ENCODE measurements at places on chromosomes 16 and 17. TPM values are rescaled to one million over a fixed set of nuclear protein-coding genes. Genes with fewer than 3 reads are reported as not detected.

DNA sequence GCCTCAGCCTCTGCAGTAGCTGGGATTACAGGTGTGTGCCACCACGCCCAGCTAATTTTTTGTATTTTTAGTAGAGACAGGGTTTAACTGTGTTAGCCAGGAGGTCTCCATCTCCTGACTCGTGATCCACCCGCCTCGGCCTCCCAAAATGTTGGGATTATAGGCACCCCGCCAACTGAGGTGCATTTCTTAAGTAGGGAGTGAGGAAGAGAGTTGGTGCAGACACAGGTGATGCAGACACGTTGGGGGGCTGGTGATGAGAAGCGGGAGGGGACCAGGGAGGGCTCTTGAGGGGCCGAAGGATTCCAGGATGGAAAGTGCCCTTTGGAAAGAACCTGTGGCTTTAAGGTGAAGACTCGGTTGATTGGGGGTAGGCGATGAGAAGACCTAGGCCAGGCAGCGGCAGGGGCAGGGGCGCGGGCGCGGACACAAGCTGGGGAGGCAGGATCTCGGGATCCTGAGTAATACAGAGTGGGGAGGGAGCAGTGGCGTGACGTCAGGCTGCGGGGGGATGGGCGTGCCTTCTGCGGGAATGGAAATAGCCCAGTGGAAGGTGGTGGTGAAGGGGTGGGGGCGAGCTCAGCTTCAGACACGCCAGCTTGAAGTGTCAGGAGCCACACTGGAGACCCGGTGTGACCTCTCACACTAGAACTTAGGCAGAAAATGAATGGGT is 2.5 kb upstream of the ATP6V0C start:
- peaks cover 69% of the 10 kb centered on the region for H3K4me1 ChIP-seq
- H3K27me3 ChIP-seq = no peaks in the 10 kb centered on the region
- H3K4me3 ChIP-seq = no peak overlapping the region
- peak; percentile 67 for DNase-seq
- peak overlapping the region; percentile 38 for H3K27ac ChIP-seq
- peaks cover 6% of the 10 kb centered on the region for H3K36me3 ChIP-seq

DNA sequence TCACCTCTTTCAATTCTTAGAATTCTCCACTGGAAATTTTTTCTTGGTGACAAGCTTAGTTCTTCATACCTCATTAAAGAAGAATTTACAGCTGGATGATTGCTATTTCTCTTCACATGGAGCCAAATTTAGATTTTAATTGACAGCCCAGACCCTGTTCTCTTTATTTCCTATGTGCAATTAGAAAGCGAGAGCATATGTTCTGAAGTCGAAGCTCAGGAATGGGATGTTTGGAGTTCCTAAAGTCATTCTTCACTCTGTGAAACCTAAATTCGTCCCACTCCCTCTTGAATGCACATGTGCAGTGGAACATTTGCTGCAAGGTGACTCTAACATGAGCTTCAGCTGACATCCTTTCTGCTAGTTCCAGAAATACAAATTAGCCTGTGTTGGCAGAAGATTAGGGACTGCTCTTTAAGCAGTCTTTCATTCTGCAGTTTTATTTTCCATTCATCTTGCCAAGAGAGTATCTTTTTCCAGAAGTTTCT is 129.3 kb upstream of the KCNJ16 start:
- H3K27ac ChIP-seq = peak overlapping the region; percentile 36
- no peaks in the 10 kb centered on the region for H3K27me3 ChIP-seq
- peaks cover 10% of the 10 kb centered on the region for H3K4me1 ChIP-seq
- no peak overlapping the region for H3K4me3 ChIP-seq
- DNase-seq = peak; percentile 98

DNA sequence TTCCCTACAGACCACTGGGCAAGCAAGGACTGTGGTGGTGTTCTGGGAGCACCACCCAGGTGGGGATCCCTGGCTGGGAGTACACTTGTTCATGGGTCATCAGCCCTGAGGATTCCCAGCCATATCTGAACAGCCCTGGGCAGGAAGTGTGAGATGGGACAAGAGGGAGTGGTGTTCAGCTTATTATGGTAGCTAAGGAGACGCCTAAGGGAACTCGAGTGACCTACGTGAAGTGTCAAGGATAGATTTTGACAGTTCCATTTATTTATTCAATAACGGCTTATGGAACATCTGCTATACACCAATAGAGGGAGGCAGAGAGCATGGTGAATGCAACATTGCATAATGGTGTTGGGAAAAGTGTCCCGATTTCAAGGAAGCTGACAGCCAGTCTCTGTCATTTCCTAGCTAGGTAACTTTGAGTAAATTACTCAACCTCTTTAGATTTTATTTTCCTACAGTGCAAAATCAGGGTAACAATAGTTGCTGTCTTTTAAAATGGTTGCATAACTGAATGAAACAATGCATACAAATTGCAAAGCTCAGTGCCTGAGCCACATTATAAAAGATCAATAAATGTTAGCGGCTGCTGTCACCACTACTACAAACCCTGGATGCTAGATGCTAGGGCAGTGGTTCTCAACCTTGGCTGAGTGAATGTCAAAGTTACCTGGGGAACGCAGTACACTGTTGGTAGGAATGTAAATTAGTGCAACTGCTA is 534.1 kb downstream of the GRIN2A start:
- H3K36me3 ChIP-seq = no peaks in the 10 kb centered on the region
- H3K4me3 ChIP-seq = no peak overlapping the region
- no peaks in the 10 kb centered on the region for H3K4me1 ChIP-seq

DNA sequence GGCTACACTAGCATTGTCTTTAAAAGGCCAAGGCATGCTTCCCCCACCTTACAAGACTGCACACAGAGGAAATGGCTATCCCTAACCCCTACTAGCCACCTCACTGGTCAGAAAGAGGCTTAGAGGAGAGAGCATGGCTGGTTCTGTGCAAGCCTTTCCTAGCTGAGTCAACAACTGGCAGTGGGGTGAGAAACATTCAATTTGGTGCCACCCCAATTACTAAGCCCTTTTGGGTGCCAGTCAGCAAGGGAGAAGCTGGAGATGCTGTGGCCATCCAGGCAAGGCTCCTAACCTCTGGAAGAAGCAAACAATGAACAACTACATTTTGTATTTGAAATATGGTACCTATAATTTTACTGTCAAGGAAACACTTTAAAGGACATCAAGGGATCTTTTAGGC is 4.7 kb upstream of the KAT7 start:
- no peak for DNase-seq
- no peaks in the 10 kb centered on the region for H3K27me3 ChIP-seq
- peaks cover 22% of the 10 kb centered on the region for H3K4me1 ChIP-seq

DNA sequence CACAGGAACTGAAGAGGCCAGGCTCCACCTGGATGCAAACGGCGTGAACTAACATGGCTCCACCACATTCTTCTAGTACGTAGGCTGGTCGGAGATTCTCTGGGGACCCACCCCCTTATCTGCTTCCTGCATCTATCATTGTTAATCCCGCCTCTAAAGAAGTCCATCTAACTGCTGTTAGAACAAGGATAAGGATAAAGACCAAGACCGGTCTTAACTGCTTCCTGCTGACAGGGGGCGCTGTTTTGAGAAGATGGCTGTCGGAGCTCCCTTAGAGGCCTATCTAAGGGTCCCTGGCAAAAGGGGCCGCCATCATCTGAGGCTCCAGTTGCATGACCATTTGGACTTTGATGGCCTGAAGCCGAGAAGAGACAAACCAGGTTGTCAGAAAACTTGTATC is 25.8 kb upstream of the TNFSF12 start:
- DNase-seq = no peak
- no peaks in the 10 kb centered on the region for H3K4me1 ChIP-seq
- no peak overlapping the region for H3K27ac ChIP-seq
- no peaks in the 10 kb centered on the region for H3K36me3 ChIP-seq

- no peak overlapping the region for H3K4me3 ChIP-seq
- peaks cover 3% of the 10 kb centered on the region for H3K36me3 ChIP-seq
- H3K4me1 ChIP-seq = peaks cover 12% of the 10 kb centered on the region
- H3K27me3 ChIP-seq = no peaks in the 10 kb centered on the region
- no peak overlapping the region for H3K27ac ChIP-seq
Measured at GRCh38 chr17:12979826-12980500, 37.9 kb downstream of the ELAC2 start.

DNA sequence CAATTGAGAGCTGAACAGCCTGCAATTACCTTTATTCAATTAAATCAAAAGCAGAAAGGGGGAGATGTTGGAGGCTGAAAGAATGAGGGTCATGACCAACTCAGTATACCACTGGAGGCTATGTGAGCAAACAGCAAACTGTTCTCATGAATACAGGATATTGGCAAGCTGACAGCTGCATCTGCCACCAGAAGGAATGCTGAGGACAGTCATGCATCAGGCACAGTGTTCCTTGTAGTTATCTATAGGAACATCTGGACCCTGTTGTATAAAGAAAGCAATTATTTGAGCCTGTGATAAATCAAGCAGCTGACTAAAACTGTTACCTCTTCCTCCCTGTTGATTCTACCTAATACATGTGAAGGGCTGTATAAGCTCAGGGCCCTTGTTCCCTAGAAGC is 2064.6 kb downstream of the TP53TG3F start:
- H3K36me3 ChIP-seq = no peaks in the 10 kb centered on the region
- DNase-seq = no peak
- no peaks in the 10 kb centered on the region for H3K27me3 ChIP-seq
- H3K4me3 ChIP-seq = no peak overlapping the region

DNA sequence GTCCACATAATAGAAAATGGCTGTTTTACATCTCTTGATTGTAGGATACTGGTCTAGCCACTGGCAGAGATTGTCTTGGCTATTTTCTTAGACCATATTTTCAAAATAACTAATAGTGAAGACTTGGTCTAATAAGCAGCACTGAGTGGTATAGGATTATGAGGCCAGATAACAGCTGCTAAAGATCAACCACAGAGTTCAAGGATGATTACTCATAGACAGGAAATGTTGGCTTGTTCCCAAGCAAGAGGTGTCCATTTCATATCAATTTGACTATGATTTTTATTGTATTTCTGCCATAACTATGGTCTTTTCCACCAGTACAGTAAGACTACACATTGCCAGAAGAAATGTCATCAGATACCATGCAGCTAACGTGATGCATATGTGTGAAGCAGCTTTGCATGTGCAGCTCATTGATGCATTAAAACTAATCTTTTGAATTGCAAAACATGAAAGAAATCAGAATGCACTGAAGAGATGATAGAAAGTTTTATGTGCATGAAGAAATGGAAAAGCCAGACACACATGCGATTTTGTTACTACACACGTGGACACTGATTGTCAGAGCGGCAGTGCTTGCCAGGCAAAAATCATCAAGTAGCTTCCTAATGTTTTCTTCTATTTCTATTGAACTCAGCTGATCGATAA is 693.3 kb downstream of the CDH11 start:
- H3K4me1 ChIP-seq = peaks cover 2% of the 10 kb centered on the region
- H3K4me3 ChIP-seq = no peak overlapping the region
- H3K27ac ChIP-seq = peak overlapping the region; percentile 55
- DNase-seq = peak; percentile 62

GRCh38 chr16:50642349-50642748 is 38.8 kb downstream of the SNX20 start:
- no peaks in the 10 kb centered on the region for H3K27me3 ChIP-seq
- no peak for DNase-seq
- H3K36me3 ChIP-seq = no peaks in the 10 kb centered on the region
- no peak overlapping the region for H3K4me3 ChIP-seq

- H3K27ac ChIP-seq = no peak overlapping the region
- no peak overlapping the region for H3K4me3 ChIP-seq
- no peaks in the 10 kb centered on the region for H3K36me3 ChIP-seq
- no peaks in the 10 kb centered on the region for H3K27me3 ChIP-seq
Measured at GRCh38 chr17:39095309-39095686, 56.1 kb downstream of the PLXDC1 start.

GRCh38 chr17:68344701-68345136 is 53.4 kb downstream of the ARSG start:
- no peaks in the 10 kb centered on the region for H3K4me1 ChIP-seq
- no peak for DNase-seq
- H3K4me3 ChIP-seq = no peak overlapping the region
- H3K27ac ChIP-seq = no peak overlapping the region
- no peaks in the 10 kb centered on the region for H3K27me3 ChIP-seq
- no peaks in the 10 kb centered on the region for H3K36me3 ChIP-seq

- peaks cover 27% of the 10 kb centered on the region for H3K4me1 ChIP-seq
- no peaks in the 10 kb centered on the region for H3K27me3 ChIP-seq
- DNase-seq = peak; percentile 88
- peak overlapping the region; percentile 29 for H3K27ac ChIP-seq
Measured at GRCh38 chr17:42895185-42895555, 5.4 kb upstream of the G6PC1 start.

GRCh38 chr17:45896803-45897693 is 2.7 kb downstream of the MAPT start:
- H3K27me3 ChIP-seq = peaks cover 72% of the 10 kb centered on the region
- H3K36me3 ChIP-seq = no peaks in the 10 kb centered on the region
- H3K27ac ChIP-seq = no peak overlapping the region
- no peak for DNase-seq

DNA sequence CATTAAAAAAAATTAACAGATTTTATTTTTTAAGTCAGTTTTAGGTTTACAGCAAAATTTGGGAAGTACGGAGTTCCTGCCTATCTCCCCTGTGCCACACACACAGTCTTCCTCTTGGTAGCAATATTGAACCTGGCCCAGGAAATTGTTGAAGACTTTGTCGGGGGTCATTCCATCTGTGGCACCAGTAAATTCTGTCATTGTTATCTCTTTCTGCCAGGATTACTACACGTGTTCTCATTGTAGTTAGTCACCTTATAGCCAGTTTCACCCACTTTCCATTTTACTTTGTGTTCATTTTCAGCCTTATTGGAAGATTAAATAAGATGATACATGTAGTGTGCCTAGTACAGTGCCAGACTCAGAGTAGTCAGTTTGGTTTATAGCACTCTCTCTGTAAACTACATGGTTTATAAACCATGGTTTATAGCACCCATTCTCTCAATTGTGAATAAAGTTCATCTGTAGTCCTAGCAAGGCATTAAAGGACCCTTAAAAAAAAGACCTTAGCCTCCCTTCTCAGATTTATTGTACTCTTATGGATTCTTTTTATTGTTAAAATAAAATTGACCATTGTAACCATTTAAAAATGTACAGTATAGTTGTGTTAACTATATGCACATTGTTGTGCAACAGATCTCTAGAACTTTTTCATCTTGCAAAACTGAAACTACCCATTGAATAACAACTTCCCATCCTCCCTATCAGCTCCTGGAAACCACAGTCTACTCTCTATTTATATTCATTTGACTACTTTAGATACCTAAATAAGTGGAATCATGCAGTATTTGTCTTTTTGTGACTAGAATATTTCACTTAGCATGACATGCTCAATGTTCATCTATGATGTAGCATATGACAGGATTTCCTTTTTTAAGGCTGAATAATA is 36.1 kb downstream of the NLK start:
- H3K36me3 ChIP-seq = no peaks in the 10 kb centered on the region
- H3K4me1 ChIP-seq = no peaks in the 10 kb centered on the region
- DNase-seq = no peak
- H3K27me3 ChIP-seq = no peaks in the 10 kb centered on the region

- H3K27ac ChIP-seq = peak overlapping the region; percentile 77
- H3K4me3 ChIP-seq = no peak overlapping the region
- peak; percentile 89 for DNase-seq
- H3K4me1 ChIP-seq = peaks cover 34% of the 10 kb centered on the region
Measured at GRCh38 chr16:88063211-88063773, 112.1 kb downstream of the BANP start.

GRCh38 chr17:48131216-48131824 is 23.8 kb downstream of the SNX11 start:
- H3K36me3 ChIP-seq = peaks cover 3% of the 10 kb centered on the region
- peaks cover 14% of the 10 kb centered on the region for H3K4me1 ChIP-seq
- no peaks in the 10 kb centered on the region for H3K27me3 ChIP-seq

NPTX1 gene
- total RNA-seq = 0.13 TPM

ELMO3 gene
- 0.80 TPM for total RNA-seq

ABI3 gene
- 3.1 TPM for total RNA-seq

TBC1D3G gene
- total RNA-seq = not detected

ABCC6 gene
- total RNA-seq = 1.2 TPM

SDK2 gene
- 18.8 TPM for total RNA-seq

MT1A gene
- 0.58 TPM for total RNA-seq

UTS2R gene
- 2.2 TPM for total RNA-seq

SLC5A11 gene
- 0.04 TPM for total RNA-seq
